ENCODE measurements at places on chromosomes 3 and 15.

- DNase-seq: no peak
These were observed 183.4 kb upstream of the SLCO3A1 start for GRCh38 chr15:91670108-91670507.

DNA sequence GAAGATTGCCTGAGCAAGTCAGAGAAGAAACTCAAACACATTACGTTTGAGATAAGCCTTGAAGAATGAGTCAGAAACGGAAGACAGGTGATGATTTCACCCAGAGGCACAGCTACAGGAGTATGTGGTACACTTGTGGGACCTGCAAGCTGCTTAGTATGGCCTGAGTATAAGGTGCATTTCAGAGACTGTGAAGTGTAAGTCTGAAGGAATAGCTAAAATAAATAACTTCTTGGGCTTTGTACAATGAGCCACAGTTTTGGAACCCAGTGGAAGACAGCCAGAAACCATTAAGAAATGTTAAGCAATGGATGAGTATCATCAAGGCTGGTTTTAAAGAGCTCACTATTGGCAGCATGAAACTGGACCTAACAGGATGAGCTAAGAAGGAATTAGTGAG lies 826.2 kb downstream of the ROBO1 start:
- DNase-seq: no peak

DNA sequence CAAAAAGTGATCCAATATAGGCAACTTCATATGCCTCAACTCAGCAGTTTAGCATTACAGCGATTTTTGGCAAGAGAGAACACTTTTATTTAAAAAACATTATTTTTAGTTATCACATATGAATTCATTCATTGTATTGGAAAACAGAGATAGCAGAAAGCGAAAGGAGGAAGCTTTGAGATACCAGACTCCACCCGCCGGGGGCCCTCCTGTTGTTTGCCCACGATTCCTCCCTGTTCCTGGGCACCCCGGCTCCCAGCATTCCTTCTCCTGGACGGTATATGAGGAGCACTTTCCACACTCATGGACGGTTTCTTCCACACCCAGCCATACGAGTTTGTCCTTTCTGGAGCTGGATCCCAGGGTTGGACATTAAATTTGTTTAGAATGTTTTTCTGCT lies 18.2 kb downstream of the APBA2 start:
- no peak for DNase-seq

GRCh38 chr15:72495007-72495406 lies 20.9 kb downstream of the ARIH1 start:
- DNase-seq: no peak

DNA sequence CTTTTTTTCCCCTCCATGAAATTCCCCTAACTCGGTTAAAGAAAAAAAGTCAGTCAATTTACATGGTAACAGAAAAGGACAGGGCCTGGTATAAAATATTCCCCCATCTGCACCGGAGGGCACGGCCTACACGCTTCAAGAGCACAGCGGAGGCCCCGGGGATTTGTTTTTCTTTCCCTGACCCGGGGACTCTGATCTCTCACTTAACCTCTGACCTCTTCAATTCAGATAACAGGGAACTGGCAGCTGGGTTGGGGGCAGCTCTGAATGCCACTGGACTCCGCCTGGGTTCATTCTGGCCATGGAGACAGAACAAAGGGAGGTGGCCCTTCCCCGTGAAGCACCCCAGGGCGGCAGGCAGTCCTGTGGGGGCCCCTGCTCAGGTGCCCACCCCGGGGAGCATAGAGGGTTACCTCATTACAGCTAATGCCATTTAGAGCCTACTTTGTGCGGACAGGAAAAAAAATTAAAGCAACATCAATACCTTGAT lies 257.5 kb downstream of the SHQ1 start:
- no peak for DNase-seq

- DNase-seq: no peak
These were observed 16.4 kb downstream of the WNT7A start for GRCh38 chr3:13863382-13863952.

DNA sequence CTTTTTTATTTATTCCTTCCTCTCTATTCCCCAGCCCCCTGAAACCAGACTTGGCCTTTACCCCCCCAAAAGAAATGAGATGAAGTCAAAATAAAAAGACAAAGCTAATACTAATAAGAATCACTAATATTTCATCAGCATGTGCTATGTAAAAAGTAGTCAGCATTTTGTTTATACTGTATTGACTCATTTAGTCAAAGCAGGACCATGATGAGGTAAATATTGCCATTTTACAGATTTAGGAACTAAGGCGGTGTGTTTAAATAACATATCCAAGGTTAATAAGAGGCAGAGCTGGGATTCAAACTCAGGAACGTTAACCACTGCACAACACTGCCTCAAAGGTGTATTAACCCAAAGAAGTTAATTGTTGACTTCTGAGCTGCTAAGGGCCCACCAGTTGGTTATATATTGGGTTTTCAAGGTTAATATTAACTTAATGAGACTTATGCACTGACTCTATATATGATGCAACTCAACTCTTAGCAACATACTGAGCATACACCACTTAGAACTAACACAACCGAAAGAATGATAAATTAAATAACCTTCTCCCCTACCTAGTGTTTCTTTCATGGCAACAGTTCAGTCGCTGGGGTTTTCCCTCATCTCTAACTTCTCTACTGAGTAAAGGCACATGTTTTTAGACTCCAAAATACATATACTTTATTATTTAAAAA lies 34.7 kb downstream of the FOXP1 start:
- no peak for DNase-seq

- no peak for DNase-seq
These were observed 229.4 kb downstream of the FEZF2 start for GRCh38 chr3:62143843-62144450.

- DNase-seq: no peak
These were observed 9.3 kb downstream of the PARL start for GRCh38 chr3:183875411-183875810.

- DNase-seq: no peak
These were observed 440.9 kb downstream of the FOXP1 start for GRCh38 chr3:71142441-71143161.

DNA sequence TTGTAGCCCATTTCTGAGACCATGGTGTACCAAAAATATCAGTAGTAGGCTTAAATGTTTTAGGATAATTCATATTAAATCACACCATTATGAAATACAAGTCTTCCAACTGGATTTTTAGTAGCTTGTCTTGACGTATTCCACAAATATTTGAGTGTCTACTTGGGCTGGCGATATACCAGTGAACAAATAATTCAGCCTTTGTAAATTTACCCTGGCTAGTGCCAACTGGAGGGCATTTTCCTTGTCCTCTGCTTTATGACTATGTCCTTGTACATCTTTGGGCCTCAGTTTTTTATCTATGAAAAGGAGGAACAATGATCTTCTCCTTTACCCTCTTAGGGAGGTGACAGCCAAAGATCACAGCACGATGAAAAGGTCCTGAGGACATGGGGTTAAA lies 114.8 kb downstream of the FRMD4B start:
- DNase-seq: no peak

Measured in cortex of kidney (tissue), 1 donor.